Activated CD8-positive, alpha-beta memory T cell treated with anti-CD3 and anti-CD28 coated beads for 1 hour (primary cell): ENCODE measurements at places on chromosomes 4 and X.

GRCh38 chr4:134708026-134708425 lies 506.4 kb upstream of the PABPC4L start:
- DNase-seq, result no peak

- no peak for DNase-seq
Measured at GRCh38 chr4:140423106-140423505, 4.3 kb downstream of the CLGN start.

GRCh38 chrX:111443946-111444345 lies 32.0 kb upstream of the DCX start:
- no peak for DNase-seq

DNA sequence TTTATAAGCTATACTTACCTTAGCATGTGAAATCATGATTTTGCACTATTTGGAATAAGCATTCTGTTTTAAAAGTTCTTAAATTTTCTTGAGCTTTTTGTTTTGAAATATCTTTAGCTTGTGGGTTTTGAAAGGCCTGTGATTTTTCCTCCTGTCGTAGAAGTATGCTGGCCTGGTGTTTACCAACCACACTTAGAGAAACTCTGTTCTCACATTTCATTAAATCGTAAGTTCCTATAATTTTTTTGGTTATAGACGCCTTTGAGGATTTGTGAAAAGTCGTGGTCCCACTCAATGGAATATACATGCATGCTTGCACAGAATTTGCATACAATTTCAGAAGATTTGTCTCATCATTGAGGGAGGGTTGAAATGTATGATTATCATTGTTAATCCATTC lies 63.6 kb downstream of the PDLIM5 start:
- no peak for DNase-seq

DNA sequence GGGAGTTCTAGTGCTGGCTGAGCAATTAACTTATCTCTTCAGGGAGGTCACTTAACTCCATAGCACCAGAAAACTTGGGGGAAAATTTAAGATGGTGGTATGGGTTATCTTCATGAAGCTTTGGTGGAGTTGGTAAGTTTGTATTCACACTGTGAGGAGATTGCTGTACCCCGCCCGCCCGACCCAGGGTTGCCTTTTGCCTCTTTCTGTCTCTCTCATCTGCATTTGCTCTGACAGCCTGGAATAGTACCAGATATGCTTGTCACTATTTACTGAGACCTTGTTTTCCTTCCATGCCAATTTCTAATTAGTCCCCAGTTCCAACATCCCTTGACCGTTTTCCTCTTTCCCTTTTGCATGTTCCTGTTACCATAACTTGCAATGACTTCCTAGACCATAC lies 33.1 kb upstream of the ARHGEF9 start:
- DNase-seq, result no peak

GRCh38 chr4:23423540-23423939 lies 466.3 kb downstream of the PPARGC1A start:
- no peak for DNase-seq

DNA sequence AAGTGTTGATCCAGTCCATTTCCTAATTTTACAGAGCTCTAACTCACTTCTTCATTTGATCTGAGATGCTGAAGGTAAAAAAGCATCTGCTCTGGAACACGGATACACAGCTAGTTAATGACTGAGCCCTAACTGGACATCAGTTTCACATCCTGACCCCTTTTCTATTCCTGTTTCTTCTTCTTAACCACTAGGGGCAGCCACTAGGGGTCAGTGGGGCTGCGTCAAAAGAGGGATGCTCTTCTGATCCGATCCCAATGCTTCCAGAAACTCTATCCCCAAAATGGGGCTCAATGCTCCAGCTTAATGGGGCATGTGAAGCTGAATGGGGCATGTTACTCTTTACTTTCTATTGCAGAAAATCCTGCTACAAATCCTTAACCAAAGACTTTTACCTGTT lies 33.4 kb upstream of the PHKA2 start:
- DNase-seq, result no peak

DNA sequence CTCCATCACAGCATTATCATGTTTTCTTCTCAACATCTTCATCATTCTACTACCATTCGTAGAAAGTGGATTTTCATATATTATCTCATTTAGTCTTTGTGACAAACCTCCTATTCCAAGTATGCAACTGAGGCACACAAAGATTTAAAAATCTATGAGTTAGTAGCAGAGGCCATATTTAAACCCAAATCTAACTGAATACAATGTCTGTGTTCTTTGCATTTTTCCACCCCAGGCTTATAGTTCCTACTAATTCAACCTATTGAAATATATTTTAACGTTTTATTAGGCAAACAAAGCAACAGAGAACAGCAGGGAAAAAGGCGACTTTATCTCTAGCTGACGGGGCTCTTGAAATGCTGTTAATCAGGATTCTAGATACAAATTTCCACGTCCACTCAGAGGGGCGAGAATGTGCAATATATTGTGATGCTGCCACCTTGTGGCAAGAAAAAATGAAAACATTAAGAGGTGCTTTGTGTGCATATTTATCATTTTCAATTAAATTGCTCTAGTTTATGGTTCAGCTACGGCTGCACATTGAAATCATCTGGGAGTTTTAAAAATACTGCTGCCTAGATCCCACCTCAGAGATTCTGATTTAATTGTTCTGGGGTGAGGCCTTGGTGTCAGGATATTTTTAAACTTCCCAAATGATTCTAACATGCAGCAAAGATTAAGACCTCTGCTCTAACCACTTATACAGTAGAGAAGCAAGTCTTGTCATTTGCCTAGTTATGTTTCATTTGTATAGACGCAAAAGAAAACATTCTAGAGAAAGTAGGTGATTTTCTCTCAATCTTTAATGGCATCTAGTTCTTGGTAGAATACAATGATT lies 315.9 kb downstream of the MAPK10 start:
- no peak for DNase-seq

GRCh38 chrX:43605351-43605750 lies 50.7 kb upstream of the MAOA start:
- DNase-seq, result no peak
